Activated naive CD4-positive, alpha-beta T cell treated with Interleukin-2 at 50 U/mL for 16 hours (primary cell): ENCODE measurements at places on chromosomes 7 and 10.

DNA sequence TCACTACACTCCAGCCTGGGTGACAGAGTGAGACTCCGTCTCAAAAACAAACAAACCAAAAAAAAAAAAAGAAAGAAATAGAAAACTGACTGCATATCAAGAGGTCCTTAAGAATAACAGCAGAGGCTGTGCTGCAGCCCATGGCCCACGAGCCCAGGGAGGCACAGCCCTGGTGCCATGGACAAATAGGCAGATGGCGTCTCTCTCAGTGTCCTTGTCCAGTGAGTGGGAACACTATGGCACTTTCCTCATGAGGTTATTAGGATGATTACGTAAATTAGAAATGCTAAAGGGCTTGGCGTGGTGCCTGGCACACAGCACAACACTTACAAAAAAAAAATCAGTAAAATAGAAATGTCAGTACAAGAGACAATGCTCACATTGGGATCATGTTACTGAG lies 33.4 kb upstream of the PFKP start:
- no peak for DNase-seq

- no peak for DNase-seq
These were observed 3.4 kb upstream of the C10orf88 start for GRCh38 chr10:122957474-122957873.

GRCh38 chr10:101330631-101331225 lies 23.2 kb upstream of the BTRC start:
- DNase-seq, result no peak

DNA sequence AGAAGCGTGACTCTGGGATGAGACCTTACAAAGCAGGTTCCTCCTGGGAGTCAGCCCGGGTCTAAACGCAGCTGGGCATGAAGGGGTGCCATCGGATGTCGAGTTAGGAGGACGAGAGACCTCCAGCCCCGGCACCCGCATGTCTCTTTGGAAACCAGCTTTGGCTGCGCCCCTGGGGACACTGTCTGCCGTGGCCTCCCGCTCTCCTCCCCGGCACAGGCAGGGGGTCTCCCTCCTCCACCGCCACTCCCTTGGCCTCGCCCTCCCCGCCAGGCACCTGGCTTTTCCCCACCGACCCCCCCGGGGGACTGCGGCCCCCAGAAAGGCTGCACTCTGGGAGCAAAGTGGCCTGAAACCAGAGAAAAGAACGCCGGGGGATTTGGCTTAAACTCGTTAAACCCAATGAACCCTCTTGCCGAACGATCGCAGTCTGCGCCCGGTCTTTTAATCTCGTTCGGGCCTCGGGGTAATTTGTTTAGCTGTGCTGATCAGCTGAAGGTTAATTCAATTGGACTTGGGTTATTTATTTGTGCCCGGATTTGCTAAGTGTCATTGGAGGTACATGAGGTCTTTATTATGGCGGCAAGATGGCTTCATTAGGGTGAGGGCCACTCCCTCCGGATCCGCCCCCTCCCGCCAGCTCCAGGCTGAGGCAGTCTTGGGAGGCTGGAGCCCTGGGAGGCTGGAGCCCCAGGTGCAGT lies 16.4 kb upstream of the PSMG3 start:
- no peak for DNase-seq

DNA sequence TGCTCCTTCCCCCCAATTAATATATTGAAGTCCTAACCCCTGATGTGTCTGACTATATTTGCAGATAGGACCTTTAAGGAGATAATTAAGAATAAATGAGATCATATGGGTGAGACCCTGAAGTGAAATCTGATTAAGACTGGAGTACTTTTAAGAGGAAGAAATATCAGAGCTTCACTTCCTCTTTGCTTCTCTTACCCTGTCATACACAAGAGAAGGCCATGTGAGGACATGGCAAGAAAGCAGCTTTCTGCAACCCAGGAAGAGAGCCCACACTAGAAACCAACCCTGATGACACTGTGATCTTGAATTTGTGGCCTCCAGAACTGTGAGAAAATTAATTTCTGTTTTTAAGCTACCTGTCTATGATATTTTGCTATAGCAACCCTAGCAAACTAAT lies 44.2 kb downstream of the JMJD1C start:
- DNase-seq, result no peak

DNA sequence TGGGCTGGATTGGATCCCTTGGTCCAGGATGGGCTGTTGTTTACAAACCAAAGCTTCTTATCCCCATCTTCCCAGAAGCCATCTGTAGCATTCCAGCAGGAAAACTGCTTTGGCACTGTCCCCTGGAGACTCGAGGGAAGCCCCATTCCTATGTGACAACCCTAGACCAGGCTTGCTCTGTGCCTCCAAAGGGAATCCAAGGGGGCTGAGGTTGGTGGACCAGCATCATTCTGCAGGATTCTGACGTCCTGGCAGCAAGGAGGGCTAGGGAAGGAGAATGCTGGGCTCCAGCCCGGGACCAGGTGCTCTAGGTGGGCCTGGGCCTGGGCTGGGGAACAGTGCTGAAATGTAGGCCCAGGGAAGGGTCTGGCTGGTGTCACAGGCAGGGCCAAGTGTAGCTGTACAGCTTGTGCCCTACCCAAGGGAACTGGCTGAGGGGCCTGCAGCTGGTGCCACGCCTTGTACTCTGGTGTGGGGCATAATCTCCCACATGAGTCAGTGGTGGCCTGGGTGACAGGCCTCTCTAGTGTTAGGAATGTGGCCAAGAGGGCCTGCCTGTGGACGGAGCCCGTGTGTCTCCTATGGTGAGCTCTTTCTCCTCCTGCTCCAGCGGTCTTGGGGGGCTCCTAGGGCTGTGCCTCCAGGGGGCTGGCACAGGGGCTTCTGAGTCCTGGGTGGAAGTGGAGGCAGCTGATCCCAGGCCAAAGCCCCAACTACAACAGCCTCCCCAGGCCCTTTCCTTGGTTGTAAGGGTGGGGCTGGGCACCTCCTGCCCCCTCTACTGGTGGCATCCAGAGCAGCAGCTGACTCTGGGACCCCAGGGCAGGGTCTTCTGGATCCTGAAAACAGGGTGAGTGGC lies 25.2 kb downstream of the TRIM8 start:
- no peak for DNase-seq

GRCh38 chr7:1940402-1940786 lies 270.3 kb downstream of the ELFN1 start:
- DNase-seq, result peak; percentile 88

DNA sequence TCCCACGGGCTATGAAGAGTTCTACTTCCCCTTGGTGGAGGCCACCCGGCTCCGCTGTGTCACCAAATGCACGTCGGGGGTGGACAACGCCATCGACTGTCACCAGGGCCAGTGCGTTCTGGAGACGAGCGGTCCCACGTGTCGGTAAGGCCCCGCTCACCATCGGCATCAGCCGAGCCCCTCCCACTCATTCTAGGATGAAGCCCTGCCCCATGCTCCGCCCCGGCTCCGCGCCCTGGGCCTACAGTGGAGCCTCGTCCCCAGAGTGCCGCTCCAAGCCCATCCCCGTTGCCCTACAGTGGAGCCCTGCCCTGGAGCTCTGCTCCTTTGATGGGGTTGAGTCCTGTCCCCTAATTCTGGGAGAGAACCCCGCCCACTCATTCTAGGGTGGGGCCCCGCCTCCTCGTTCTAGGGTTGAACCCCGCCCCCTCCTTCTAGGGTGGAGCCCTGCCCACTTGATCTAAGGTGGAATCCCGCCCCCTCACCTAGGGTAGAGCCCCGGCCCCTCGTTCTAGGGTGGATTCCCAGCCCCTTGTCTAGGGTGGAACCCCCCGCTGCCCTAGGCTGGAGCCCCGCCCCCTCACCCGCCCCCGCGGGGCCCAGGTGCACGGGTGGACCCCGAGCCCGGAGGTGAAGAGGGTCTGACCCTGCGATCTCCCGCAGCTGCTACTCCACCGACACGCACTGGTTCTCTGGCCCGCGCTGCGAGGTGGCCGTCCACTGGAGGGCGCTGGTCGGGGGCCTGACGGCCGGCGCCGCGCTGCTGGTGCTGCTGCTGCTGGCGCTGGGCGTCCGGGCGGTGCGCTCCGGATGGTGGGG lies 3.4 kb upstream of the MUC12 start:
- DNase-seq, result peak; percentile 79

- no peak for DNase-seq
These were observed at the start of gene SAMD9L for GRCh38 chr7:93148144-93148543. Gene SAMD9L, minus strand, starts transcription at chr7:93148385. Its CDS starts 12,414 bp downstream, at chr7:93135971.

DNA sequence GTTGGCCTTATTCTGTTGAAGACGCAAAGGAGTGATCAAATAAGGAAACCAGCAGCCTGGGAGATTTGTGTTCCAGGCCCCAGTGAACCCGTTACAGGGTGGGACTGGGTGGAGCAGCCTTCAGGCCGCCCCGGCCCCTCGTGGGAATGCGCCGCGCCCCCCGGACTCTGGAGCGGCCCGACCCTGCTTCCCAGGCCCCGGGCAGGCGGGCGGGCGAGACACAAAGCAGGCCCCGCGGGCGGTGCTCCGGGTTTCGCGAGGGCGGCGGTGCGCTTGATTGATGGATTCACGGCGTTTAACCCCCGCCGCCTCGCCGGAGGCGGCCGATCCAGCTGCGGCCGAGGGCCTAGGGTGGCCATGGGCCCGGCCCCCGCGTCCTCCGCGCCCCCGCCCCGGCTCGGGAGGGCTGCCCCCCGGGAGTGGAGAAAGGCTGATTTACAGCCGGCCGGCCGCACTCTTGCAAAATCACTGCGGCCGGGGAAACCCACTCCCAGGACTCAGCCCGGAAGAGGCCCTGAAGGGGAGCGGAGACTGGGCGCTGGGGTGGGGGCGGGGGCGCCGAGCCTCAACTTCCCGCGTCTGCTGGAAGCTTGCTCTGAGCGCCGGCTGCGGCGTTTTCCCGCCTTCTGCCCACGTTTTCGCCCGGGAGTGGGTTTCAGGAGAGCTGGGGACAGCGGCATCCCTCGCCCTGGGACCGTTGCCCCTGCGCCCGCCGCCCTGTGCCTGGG lies 299.6 kb upstream of the NFE2L3 start:
- no peak for DNase-seq

DNA sequence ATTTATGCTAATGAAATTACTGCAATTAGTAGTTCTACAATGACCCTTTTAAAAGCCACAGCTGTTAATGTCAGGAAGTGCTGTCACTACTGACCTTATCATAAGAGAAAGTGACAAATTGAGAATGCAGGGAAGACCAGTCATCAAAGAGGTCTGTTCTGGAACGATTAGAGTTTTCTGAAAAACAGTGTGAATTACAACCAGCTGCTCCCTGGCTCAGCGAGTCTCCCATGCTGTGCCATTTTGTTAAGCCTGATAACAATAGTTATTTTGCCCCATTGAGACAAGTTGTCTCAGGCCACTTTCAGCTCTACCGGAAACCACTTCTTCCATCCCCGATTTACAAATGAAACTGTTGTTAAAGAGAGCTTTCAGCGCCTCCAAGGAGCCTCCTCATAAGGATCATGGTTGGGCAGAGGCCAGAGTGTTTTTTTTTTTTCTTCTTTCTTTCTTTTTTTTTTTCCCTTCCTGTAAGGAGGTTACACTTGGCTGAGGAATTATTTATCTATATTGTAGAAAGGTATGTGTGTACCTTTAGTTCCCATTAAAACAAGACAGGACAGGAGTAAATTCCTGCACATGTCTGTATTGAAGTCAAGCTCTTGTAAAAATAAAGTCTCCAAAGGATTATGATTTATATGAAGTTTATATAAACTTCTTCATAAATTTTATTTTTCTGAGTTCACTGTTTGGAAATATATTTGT lies 173.6 kb downstream of the CDCA7L start:
- no peak for DNase-seq

GRCh38 chr7:116340201-116340847 lies 130.0 kb downstream of the TES start:
- DNase-seq, result no peak

GRCh38 chr10:100146875-100147650 lies 38.8 kb downstream of the ERLIN1 start:
- DNase-seq, result no peak

- no peak for DNase-seq
These were observed 23.8 kb upstream of the FBXW4 start for GRCh38 chr10:101718690-101719275.

GRCh38 chr7:27247452-27248426 lies 5.1 kb downstream of the EVX1 start:
- no peak for DNase-seq

DNA sequence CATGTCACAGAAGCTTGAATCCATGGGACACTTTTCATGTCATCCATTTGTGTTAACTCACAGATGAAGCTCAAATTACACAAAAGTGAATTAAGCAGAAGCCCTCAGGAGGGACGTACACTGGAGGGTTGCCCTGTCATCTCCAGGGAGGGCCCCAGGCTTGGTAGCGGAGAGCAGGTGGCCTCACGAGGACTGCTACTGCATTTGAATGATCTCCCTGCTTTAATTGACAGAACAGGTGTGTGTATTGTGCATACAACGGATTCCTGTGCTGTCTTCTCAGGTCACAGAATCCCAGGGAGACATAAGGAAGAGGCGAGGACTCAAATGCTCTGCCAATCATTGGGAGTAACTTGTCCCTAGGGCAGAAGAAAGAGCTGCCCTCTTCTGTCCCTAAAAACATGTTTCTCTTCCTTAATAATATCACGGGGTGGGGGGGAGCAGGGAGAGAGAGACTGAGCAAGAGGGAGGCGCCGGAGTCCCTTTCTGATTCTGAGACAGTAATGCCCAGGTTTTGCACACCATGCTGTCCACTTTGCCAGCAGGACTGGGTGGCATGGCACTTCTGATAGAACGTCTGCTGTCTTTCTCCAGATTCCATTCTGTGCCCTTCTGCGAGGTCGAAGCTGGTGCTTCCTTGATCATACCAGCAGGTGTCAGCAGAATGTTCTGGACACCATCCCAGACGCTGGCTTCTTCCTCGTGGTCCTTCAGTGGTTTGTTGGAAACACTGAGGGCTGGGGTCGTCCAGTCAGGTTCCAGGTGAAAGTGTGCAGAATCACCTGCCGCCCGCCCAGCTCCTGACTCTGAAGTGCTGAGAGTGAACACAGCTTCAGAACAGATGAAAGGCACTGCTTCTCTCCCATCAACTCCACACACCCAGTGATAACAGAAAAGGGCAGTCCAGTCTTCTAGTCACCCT lies 26.2 kb upstream of the RASGEF1A start:
- peak; percentile 54 for DNase-seq

GRCh38 chr10:71448146-71448545 lies 51.4 kb downstream of the CDH23 start:
- no peak for DNase-seq

DNA sequence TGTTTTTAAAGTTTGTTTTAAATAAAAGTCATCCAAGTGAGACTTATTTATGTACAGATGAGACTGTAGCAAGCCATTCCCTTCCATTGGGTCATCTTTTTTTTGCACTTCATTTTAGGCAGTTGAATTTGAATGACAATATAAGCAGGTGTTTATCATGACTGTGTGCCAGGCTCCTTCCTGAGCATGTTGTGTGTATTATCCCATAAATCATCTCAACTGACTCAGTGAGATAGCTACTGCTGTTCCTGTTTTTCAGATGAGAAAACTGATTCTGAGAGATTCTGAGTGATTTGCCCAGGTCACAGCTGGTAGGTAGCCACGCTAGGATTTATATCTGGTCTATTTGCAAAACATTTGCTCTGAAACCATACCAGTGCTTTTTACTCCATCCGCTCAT lies 11.7 kb downstream of the TMEM254 start:
- no peak for DNase-seq
